ENCODE measurements at places on chromosomes 13 and 19.
A peak's percentile ranks its signal among the peaks of the same experiment; 100 is the strongest.

DNA sequence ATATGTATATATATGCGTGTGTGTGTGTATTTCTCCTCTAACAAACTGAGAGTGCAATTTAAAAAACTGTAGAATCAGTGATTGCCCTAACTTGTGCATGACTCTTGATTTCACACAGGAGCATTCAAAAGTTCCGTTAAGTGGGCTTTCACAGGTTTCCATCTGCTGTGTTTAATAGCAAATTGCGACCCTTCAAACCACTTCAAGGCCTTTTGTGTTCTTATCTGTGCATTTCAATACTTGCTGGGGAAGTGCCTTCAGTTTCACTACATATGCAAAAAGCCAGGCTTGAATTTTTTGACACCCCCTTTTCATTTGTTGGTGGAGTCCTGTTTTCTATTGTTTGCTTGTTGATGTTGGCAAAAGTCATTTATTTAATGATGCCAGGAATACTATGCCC lies 158.0 kb downstream of the TM9SF2 start:
- DNase-seq, result no peak

DNA sequence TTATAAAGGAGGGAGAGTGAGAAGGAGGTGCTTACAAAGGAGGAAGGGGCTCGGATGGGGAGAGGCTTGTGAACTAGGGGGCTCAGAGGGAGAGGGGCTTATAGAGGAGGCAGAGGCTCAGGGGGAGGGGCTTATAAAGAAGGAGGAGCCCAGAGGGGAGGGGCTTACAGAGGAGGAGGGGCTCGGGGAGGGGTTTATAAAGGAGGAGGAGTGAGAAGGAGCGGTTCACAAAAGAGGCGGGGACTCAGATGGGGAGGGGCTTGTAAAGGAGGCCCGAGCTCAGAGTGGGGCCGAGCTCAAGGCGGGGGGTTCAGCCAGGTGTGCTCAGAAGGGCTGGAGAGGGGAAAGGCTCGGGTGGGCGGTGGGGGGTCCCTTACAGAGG lies 500 bp downstream of the SMIM24 start:
- no peak for DNase-seq

GRCh38 chr13:38173403-38173802 lies 176.2 kb upstream of the UFM1 start:
- DNase-seq, result no peak

GRCh38 chr19:33267706-33268105 lies 34.6 kb downstream of the CEBPA start:
- DNase-seq, result no peak

DNA sequence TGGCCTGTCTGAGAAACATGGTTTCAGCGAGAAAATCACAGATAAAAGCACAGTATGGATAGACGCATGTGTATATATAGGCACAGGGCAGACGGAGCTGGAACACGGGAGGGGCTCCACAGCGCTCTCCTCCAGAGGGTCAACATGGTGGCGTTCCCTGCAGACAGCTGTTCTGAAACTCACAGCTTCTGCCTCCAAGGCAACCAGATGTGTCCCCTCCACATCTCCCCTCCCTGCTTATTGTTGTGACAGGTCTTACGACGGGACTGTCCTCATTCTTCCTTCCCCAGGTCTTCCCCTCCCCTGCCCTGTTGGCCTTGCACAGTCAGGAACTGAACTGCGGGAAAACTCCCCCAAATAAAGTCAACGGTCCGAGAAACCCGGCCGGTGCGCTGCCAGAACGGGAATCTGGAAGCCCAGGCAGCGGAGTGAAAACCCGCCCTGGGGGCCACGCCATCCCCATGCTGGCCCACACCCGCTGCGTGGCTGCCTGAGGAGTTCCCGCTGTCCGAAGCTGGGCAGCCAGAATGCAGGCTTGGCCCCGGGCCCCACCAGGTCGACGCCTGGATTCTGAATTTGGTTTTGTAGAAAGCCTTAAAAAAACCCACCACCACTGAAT lies 2.6 kb upstream of the TIMM13 start:
- no peak for DNase-seq

DNA sequence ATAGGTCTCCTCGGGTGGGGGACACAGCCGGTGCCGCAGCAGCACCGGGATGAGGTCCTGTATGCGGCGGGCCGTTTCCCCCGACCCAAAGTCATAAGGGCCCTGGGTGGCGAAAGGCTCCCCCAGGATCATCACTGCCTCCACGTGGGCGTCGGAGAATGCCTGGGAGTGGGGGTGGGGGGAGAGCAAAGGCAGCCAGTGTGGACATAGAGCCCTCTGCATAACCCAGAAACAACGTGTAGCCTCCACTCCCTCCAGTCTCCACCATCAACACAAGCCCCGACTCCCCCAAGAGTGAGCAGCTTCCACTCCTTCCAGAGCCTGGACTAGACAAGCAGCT lies 1.7 kb upstream of the NUMBL start:
- DNase-seq, result no peak

- no peak for DNase-seq
These were observed 4.0 kb downstream of the POSTN start for GRCh38 chr13:37594550-37594949.

GRCh38 chr19:45863840-45864628 lies at the start of gene FOXA3:
Gene FOXA3 (plus strand): TSS chr19:45864326. CDS start chr19:45864457, 131 bp downstream.
- peak; percentile 61 for DNase-seq

- no peak for DNase-seq
These were observed 5.6 kb upstream of the PRKD2 start for GRCh38 chr19:46722421-46723022.

DNA sequence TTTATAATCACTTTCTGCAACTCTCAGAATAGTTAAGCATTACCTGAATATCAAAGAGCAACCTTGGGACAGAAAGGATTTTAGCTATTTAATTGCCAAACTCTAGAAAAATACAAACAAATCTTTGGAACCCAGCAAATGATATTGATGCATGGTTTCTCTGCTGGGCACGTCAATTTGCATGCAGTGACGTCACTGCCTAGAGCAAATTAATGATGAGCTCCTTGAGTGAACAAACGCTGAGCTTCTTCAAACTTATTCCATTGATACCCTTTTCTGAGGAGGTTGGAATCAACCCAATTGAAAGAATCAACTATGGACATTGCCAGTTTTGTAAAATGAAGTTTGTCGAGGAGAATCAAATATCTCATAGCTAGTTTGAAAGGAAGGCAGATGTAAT lies 259.9 kb upstream of the SOX21 start:
- no peak for DNase-seq

DNA sequence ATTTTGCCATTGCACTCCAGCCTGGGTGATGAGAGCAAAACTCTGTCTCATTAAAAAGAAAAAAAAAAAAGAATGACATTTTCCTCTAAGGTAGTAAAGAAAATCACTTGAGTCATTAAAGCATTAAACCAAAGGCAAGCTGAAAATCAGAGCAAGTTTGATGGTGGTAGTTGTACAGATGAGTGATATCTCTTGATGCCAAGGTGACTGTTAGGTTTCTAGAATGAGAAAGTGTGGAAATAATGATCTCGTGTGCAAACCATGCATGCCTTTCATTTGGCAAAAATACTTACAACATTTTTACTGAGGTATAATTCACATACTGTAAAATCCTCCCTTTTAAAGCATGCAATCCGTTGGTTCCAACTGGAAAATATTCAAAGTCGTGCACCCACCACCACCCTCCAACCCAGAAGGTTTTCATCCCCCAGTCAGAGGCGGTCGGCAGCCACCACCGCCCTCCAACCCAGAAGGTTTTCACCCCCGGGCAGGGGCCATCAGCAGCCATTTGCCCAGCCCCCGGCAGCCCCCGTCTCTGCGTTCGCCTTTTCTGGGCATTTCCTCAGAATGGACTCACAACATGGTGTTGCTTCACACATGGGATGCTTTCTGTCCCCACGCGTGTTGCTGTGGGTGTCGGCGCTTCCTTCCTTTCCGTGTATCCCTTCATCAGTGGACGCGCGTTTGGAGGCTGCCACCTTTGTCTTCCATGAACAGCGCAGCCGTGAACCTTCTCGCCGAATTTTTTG lies 90.2 kb downstream of the ATP11A start:
- DNase-seq, result no peak

- no peak for DNase-seq
These were observed 103.0 kb downstream of the DNAJC15 start for GRCh38 chr13:43126420-43126819.

DNA sequence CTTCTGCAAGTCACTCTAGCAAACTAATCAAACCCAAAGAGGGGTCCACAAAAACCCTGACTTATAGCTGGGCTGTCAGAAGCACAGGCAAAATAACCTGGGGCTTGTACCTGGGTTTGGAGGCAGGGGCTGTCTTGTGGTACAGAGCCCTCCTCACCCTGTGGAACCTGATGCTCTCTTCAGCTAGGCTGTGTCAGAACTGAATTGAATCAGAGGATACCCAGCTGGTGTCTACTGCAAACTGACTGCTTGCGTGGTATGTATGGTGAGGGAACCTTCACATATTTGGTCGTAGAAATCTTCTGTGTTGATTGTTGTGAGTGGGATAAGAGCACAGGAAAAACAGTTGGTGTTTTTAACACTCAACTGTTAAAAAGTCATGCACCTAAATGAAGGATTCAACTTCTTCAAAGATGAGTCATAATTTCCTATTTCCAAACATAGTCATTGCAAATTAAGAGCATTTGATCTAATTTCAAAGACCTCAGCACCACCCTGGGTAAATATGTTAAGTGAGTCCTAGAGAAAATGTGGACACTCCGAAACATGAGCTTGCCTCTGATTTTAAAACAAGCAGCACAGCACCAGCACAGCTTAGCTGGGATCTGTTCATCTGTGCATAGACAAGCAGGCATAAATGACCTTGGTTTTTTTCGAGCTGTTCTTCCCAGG lies 840.2 kb downstream of the UQCRFS1 start:
- no peak for DNase-seq

DNA sequence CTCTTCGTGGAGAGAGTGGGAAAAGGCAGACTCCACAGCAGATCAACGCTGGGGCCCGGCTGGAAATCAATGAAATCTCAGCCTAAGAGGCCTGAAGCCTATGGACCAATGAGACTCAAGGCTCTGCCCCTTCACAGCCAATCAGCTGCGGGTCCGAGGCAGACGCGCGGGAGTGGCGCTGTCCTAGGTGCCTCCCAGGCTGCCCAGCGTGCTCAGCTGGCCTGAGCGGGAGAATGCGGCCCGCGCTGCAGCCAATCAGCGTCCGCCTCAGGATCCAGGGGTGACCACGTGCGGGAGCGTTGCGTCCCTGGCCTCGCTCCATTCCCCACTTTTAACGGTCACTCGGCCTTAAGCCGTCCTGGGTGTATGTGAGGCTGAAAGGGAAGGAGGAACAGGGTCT lies at the start of gene ZBTB32:
ZBTB32 (plus strand) TSS at position 341 of the 400 bp plus-strand sequence. CDS start 10,069 bp downstream, outside the sequence.
- peak; percentile 80 for DNase-seq

DNA sequence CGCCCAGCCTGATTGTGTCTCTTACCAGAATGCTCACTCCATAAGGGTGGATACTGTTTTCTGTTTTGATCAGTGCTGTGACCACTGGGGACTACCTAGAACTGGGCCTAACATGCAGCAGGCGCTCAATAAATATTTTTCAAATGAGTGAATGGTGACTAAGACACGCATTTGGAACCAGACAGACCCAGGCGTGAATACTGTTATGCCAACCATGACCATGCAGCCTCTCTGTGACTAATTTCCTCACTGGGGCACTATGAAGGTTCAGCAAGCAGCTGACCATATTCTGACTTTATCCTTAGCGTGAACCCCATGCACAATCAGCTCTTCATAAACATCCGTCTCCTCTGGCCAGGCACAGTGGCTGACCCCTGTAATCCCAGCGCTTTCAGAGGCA lies 13.0 kb upstream of the SPC24 start:
- DNase-seq, result peak; percentile 98

DNA sequence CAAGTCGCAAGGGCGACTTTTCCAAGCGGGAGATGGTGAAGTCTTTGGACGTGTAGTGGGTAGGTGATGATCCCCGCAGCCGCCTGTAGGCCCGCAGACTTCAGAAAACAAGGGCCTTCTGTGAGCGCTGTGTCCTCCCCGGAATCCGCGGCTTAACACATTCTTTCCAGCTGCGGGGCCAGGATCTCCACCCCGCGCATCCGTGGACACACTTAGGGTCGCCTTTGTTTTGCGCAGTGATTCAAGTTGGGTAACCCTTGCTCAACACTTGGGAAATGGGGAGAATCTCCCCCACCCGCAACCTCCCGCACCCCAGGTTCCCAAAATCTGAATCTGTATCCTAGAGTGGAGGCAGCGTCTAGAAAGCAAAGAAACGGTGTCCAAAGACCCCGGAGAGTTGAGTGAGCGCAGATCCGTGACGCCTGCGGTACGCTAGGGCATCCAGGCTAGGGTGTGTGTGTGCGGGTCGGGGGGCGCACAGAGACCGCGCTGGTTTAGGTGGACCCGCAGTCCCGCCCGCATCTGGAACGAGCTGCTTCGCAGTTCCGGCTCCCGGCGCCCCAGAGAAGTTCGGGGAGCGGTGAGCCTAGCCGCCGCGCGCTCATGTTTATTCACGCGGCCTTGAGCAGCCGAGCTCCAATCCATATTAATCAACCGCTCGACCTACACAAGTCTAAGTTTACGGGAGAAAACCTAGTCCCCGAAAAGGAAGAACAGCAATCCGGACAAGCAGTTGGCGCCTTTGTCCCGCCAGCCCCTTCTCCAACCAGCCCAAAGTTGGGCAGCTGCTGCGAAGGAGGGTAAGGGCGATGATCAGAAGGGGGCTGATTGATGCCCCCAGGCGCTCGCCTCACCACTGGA lies 9.9 kb downstream of the SOX21 start:
- DNase-seq, result no peak

- DNase-seq, result peak; percentile 89
These were observed 5.0 kb downstream of the PPP1R37 start for GRCh38 chr19:45097776-45098520.

DNA sequence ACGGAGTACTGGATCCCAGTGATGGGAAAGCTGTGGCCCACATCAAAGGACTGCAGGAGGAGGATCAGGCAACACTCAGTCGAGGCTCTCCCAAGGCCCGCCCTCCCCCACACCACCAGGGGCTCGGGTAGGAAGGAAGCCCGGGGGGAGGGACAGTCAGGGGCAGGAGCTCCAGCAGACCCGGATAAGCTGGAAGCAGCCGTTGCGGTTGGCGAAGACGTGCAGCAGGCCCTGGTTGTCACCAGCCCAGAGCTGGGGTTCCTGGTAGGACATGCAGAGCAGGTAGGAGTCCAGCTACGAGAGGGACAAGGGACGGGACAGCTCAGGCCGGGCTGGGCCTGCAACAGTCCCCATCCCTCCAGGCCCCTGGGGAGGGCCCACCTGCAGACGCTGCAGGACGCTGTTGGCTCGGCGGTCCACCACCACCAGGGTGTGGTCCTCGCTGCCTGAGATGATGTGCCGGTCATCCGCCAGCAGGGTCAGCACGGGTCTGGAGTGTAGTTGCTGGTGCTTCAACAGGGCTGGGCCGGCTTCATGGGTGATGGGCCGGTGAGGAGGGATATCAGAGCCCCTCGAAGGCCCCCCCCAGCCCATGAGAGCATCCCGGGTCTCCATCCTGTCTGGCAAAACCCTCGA lies 1.9 kb downstream of the GNG14 start:
- DNase-seq, result no peak

DNA sequence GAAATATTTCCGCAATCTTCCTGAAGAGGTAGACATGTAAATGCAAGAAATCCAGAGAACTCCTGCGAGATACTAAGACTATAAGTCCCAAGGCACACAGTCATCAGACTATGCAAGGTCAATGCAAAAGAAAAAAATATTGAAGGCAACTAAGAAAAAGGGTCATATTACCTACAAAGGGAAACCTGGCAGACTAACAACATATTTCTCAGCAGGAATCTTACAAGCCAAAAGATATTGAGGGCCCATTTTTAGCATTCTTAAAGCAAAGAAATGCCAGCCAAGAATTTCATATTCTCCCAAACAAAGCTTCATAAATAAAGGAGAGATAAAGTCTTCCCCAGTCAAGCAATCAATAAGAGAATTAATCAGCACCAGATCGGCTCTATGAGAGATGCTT lies 298.5 kb upstream of the ATXN8OS start:
- no peak for DNase-seq

GRCh38 chr13:30354493-30355383 lies 47.4 kb upstream of the KATNAL1 start:
- no peak for DNase-seq

All from dermis blood vessel endothelial cell (primary cell).